Coronary artery (tissue), 2 donors: ENCODE measurements at places on chromosomes 4 and X.

DNA sequence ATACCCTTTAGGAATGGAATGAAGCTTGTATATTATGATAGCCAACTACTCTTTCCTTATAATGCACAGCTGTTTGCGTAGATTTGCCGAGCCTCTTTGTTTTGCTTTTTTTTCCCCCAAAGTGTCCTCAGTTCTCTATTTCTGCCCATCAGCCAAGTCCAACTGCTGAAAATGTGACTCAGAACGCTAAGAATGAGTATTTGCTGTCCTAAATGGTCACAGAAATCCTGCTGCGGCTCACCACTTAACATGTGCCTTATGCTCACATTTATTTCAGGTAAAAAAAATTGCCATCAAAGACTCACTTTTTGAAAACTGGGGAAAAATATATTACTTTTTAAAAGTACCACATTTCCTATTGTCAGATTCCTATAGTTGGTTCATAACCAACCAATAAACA is 36.9 kb downstream of the GABRA4 start:
- DNase-seq, result no peak

GRCh38 chr4:154838694-154839093 is 57.6 kb downstream of the RBM46 start:
- DNase-seq, result no peak

DNA sequence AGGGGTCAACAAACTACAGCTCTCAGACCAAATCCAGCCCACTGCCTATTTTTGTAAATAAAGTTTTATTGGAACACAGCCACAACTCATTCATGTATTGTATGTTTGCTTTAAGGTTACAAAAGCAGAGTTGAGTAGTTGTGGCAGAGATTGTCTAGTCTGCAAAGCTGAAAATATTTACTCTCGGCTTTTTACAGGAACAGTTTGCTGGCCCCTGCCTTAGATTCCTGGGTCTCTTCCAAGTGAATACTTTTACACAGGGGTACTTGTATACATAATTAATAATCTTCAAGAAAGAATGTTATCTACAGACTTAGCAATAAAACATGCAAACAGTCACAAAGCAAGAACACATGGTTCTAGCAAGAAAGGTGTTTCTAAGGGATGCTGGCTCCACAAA is 154.2 kb downstream of the AMELX start:
- no peak for DNase-seq

GRCh38 chr4:78610546-78611214 is 59.1 kb downstream of the ANXA3 start:
- no peak for DNase-seq

DNA sequence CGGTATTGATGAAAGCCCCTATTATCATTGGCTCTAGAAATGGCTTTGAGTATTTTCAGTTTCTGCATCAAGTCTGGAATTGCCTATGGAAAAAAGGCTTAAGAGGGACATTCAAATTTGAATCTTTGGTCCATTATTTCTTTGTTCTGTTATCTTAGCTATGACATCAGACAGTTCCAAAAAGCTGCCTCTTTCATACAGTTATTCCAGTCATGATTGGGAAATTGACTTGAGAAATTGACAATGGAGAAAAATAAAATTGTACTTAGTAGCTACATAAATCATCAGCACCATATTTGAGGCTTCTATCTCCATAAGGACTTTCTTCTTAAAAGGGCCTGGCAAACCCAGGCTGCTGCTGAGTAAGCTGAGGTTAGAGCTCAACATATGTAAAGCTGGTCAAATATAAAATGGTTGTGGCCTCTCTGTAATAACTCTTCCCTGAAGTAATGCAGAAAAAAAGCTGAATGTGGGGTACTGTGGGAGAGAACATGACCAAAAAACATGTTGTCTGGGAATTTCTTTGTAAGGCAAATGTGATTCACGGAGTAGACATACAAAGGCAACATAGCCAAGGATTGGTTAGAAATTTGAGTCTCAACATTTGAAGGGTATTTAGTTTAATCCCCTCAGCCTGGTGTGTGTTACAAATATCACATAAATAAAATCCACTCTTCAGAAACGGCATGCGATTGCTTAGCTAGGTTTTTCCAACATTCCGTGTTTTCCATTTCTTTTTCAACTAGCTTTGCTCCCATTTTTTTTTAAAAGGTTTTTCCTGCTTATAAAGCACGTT is 100.9 kb downstream of the LNX1 start:
- DNase-seq, result no peak

GRCh38 chrX:124212622-124213021 is 119.8 kb upstream of the TEX13D start:
- DNase-seq, result no peak
